ENCODE measurements at places on chromosomes 7 and 10. TPM values are rescaled to one million over a fixed set of nuclear protein-coding genes. Genes with fewer than 3 reads are reported as not detected.

CYP2C19 gene
- 0.12 TPM for total RNA-seq

NUTM2D gene
- 0.59 TPM for total RNA-seq

PPIA gene
- 10,456 TPM for total RNA-seq

DNA sequence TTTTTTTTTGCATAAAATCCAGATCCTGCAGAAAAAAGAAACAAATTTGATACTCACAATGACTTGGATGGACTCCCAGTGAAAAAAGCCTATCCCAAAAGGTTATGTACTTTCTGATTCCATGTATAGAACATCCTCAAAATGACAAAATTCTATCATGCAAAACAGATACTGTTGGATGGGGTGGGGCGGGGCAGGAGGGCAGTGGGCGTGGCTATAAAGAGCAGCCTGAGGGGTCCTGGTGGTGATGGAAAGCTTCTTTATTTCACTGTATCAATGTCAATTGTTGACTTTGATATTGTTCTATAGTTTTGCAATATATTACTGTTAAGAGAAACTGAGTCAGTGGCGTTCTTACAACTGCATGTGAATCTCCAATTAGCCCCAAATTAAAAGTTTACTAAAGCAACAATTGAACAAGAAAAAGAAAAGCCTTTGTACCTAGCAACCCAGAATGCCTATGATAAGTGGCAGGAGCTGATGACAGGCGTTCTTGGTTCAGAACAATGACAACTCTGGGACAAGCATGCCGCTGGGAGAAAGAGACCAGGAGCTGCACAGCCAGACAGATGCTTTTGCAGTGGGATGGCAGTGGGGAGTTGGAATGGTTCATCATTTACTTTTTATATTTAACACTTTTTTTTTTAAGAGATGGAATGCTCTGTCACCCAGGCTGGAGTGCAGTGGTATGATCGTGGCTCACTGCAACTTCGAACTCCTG, 101.9 kb downstream of the LHPP start:
- no peak for DNase-seq

DNA sequence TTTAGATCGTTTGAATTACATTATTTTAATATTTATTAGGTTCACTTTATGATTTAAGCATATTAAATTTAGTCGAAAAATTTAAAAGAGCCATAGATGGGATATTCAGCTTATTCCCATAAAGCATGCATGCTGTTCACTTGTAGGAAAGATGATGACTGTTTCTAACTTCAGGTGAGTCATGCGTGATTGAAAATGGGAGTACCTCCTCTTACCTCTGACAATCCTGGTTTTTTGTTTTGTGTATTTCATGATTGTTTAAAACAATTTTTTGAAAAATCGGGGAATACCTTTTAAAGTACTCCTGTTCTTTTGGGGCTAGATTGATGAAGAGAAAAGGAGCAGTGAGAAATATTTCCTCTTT, 1.4 kb downstream of the TNKS2 start:
- no peak for DNase-seq

DNA sequence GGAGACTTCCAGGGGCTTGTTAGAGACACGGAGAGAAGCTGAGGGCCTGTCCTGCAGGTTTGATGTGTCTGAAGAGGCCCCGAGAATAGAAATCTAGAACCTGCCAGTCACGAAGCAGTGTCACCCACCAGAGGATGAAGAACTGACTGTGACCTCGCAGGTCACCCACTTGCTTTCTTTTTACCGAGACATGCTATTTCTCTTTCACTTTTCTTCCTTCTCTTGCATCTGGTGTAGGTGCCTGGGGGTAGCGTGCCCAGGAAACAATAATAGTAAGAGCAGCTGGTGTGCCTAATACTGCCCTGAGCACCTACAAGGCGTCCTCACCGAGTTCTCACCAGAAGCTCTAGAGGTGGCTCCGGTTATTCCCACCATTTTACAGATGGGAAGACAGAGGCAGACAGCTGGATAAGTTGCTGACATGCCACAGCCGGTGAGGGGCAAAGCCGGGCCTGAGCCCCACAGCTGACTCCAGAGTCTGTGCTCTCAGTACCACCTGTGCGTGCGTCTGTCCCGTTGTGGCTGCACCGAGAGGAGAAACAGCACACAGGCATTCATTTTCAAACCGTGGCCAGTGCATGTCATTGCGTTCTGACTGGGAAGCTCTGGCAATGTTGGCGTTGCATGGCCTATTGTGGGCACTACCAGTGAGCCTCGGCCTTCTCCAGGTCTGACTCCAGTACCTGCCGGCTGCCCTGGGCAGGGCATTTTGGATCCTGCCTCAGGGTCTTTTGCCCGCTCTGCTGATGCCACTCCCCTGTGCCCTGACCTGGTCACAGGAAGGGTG, 7.8 kb downstream of the CHST3 start:
- no peak for DNase-seq

DNA sequence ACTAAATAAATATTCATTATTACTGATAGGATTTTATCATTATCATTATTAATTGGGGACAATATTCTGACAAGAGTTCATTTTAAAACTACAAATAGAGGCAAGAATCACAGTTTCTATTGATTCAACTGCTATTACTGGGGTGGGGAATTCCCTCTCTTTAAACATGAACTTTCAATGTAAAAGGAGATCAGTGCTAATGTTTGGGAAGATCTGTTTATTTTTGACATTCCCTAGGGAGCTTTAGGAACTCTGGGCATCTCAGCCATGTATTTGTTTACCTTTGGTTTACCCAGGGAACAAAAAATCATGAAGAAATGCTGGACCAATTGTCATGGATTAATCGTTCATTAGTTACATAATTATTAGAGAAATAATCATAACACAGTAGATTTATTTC, 443.2 kb upstream of the AKR1E2 start:
- DNase-seq = no peak

DNA sequence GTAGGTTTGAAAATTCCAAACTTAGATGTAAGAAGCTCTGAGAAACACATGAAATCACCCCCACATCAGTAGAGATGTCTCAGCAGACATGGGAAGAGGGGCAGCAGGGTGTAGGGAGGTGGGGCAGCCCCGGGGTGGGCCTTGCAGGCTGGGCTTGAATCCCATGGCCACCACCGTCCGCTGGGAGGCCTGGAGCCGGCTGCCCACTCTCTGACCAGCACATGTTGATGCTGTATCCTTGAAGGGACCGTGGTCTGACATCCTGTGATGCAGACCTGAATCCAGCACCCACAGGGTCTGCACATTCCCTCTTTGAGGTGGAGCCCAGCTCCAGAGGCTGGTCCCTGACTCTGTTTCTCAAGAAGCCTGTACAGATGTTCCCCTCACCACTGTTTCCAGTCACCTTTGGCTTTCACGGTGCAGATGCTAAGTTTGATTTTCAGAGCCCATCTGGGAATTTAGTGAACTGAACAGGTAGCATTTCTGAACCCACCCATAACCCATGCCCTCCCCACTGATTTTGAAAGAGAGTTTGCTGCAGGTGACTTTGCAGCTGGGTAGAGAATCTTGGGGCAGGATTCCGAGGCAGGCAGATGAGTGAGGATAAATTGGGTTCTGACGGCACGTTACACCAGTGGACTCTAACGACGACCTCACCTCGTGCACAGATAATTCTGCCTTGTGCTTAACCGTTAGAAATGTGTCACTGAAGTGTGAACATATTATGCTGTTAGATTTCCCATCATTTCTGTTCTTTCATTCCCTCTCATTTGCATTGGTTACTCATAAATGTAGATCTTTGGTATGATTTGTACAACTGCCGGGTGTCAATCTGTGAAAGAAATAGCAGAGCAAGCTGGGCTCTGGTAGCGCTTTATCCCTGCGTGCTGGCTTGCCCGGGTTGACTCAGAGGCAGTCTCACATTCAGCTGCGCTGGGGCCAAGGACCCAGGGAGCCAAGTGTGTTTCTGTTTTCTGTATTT, 45.7 kb downstream of the IKZF1 start:
- DNase-seq = no peak

All from RPMI7951 (cell line).